ENCODE measurements at places on chromosomes 1 and 21.

- DNase-seq = no peak
Measured at GRCh38 chr1:43123031-43123430, 49.1 kb downstream of the EBNA1BP2 start.

DNA sequence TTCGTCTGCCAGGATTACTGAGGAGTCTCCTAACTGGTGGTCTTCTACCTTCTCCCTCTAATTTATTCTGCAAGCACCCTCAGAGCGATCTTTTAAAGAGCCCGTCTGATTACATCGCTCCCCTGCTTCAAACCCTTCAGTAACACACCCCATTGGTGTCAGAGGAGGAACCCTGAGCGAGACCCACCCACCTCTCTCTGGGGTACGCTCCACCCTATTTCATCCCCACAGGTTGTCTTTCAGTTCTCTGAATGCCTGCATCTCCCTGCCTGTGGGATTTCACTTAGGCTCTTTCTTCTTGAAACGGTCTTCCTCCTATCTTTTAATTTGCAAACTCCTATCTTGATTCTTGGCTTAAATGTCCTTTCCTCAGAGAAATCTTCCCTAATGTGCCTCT is 39.4 kb downstream of the C1orf21 start:
- no peak for DNase-seq

- no peak for DNase-seq
Measured at GRCh38 chr1:205981257-205981656, 21.9 kb downstream of the RAB7B start.

GRCh38 chr1:77776007-77776700 is 3.3 kb upstream of the MIGA1 start:
- no peak for DNase-seq

GRCh38 chr1:224724566-224724965 is 108.4 kb downstream of the CNIH3 start:
- DNase-seq = no peak

GRCh38 chr1:181135437-181135731 is 46.9 kb downstream of the IER5 start:
- no peak for DNase-seq

Measured in effector memory CD8-positive, alpha-beta T cell (primary cell).